ENCODE measurements at places on chromosomes 2 and 18.

DNA sequence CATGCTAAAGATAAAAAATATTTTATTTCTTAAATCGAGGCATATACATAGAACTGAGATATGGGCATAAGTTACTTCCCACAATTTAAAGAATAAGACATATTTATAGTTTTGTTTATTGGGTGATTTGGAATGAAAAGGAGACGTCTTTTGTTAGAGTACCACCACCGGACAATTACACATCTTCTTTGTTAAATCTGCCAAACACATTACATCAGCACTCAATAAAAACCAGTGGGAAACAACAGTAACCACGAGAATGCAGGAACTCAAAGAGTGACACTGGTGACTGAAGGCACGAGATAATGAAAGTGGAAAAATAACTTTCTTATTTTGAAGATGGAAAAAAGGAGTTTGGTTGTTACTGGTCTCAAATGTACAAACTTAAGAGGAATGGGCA is 92.6 kb upstream of the TFCP2L1 start:
- no peak for DNase-seq

DNA sequence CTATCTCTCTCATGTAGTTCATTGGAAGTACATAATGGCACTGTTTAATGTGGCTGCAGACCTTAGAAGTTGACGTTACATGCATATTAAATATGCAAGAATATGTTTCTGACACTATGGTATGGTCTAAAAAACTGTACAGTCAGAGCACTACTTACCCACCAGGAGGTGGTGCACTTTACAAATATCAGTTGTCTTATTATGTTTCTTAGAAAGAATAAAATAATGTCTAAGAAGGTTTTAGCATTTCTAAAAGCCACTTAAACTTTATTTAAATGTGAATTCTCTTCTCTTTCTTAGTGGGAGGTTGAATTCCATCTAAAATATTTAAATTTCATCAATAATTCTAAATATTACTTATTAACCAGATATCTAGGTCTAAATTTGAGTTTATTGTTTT is 4.3 kb downstream of the TMEFF2 start:
- DNase-seq = no peak

DNA sequence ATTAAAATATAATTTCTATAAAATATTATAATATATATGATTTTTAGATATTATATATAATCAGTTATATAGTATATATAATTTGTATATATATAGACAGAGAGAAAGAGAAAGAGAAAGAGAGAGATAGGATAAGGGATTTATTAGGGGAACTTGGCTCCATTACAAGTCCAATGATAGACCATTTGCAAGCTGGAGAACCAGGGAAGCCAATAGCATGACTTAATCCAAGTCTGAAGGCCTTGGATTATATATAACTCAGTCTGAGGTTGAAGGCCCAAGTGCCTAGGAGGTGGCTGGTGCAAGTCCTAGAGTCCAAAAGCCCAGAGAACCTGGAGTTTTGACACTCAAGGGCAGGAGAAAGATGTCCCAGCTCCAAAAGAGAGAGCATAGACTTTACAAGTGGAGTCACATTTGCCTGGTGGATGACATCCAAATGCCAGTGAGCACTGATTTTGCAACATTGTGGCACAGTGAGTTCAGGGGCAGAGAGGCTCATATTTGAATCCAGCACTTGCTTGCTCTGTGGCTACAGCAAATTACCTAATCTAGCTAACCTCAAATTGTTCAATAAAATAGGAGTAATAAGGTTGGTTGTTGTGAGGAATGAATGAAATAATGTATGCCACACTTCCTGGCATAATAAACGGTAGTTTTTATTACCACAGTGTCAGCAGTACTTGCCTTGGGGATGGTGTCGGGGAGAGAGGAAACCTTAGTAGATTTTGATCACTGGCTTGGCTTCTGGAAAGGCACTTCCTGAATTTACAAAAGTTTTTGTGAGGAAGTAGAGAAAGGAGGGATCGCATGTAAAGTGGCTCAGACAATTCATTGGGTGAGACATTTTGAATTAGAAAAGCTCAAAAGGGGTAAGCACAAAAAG is 69.6 kb upstream of the CD28 start:
- no peak for DNase-seq

DNA sequence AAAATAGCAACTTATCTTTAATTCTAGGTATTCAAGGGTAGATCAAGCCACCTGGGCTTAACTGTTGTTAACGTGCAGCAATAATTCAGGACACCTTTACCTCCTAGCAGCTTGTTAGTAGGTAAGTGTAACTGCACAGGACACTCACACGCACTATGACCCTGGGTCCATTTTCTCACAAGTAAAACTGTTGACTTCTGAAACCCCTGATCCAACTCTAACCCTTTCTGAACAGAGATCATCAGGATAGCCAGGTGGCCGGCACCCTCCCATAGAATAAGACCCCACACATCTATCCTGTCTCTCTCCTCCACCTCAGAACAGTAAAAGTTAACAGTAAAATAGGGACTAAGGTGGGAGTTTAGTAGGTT is 610 bp downstream of the SPC25 start:
- no peak for DNase-seq

- no peak for DNase-seq
These were observed 156.4 kb downstream of the NCKAP5 start for GRCh38 chr2:133411857-133412256.

DNA sequence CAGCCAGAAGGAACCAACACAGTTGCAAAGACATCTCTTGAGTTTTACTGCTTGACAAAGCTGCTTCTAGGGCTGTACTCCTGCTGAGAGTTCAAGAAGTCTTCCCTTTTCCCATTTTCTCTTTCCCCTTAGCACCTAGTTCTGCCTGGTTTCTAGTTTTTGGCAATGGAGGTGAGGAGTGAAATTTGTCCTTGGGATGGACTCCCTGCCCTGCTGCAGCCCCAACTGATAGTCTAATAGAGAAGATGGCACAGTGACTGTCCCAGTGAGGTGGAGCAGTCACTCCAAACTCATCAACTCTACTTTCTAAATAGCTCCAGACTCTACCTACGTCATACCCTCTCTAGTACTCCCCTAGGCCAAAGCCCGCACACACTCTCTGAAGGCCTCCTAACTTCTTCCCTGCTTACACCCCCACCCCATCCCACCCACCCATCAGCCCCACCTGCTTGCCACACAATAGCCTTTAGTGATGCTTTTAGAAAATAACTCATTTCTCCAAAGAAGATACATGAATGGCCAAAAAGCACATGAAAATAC is 164.4 kb downstream of the DDX1 start:
- DNase-seq = no peak

DNA sequence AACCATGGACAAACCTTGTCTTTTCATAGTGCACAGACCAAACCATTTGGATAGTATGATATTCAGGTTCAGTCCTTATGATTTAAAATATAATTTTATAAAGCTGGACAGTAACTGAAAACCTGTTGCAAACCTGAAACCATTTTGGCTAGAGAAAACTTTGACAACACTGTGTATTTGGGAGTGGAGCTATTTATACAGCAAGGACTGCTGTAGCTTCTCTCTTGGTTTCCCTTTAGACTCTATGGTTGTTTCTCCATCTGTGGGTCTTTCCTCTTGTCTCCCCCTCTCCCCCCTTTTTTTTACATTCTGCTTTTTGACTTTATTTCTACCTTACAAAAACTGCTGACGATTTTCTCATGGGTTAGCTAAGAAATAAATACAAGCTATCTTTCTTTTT is 581.7 kb downstream of the SLC4A3 start:
- DNase-seq = no peak

GRCh38 chr2:23814963-23815362 is 112.0 kb downstream of the ATAD2B start:
- DNase-seq = no peak

DNA sequence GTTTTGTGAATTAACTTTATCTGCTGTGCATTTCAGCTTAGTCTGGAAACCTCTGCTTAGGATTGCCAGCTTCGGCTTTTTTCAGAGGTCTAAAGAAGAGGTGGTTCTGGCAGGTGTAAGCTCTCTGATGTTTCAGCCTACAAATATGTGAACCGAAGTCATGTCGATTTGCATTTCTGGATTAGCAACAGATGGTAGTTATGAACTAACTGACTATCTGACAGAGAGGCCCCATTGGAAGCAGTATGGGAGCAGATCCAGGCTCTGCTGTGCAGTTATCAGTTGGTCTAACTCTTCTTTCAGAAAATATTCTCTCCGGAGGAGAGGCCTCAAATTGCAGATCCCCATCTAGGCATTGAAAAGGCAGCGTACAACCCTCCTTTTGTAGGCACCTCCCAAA is 32.7 kb upstream of the SPRED2 start:
- DNase-seq = no peak

- DNase-seq = no peak
These were observed 11.6 kb upstream of the BOK start for GRCh38 chr2:241546771-241547498.

- DNase-seq = no peak
These were observed 34.7 kb downstream of the RAD51AP2 start for GRCh38 chr2:17483496-17483895.

DNA sequence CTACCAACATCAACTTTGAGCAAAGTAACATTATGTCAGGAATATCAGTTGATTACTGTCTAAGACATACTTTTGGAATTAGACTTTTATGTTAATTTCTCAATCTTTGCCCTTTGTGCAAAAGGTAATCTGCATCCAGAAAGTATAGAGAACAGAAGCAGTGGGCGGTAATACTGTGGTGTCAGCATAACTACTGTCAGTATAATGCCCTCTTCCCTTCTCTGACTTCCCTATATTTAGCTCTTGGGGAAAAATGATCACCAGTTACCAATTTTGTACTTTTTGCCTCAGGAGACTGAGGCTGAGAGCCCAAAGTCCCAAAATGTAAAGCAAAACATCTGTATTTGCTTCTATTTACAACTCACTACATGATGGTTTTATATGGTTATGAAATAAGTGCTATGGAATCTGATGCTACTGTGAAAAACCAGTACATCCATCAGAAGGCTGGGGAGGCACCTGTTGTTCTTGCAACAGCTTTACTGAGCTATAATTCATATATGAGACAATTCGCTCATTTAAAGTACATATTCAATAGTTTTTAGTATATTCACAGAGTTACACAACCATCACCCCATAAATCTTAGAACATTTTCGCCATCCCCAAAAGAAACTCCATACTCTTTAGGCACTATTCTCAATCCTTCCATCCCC is 51.3 kb upstream of the CD302 start:
- DNase-seq = no peak

Measured in activated CD8-positive, alpha-beta memory T cell treated with anti-CD3 and anti-CD28 coated beads, Interleukin-2, amount 50 U/mL, for 4 hours (primary cell).